ENCODE measurements at places on chromosomes 2 and 18.

DNA sequence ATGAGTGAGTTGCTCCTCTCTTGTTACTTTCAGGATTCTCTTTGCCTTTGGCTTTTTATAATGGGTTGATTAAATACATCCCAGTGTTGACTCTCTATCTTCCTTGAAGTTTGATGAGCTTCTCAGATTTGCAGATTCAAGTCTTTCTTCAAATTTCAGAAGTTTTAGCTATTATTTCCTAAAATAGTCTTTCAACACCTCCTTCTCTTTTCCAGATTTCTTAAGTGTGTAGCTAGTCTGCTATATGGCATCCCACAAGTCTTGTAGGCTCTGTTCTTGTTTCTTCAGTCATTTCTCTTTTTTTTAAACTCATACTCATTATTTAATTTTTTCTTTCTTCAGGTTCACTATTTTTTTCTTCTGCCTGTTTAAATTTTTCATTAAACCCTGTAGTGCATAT lies 287.7 kb upstream of the CNTNAP5 start:
- no peak for DNase-seq

GRCh38 chr2:1501038-1501851 lies 88.0 kb downstream of the TPO start:
- no peak for DNase-seq

DNA sequence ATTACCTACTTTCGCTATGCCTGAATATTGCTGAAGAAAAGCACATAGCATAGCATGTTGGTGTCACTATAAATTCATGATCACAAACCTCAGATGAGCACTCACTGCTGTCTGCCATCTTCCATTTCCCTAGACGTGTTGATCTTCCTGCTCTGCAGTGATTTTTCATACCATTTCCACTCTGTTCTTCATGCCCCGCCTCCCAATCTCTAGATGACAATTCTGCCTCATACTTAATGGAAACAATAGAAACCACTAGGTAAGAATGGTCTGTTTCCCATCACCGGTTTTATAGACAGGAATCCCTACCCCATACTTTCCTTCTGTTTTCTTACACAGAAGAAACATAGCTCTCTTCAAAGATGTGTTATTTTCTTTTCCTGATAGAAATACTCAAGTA lies 63.8 kb downstream of the PIK3C3 start:
- no peak for DNase-seq

DNA sequence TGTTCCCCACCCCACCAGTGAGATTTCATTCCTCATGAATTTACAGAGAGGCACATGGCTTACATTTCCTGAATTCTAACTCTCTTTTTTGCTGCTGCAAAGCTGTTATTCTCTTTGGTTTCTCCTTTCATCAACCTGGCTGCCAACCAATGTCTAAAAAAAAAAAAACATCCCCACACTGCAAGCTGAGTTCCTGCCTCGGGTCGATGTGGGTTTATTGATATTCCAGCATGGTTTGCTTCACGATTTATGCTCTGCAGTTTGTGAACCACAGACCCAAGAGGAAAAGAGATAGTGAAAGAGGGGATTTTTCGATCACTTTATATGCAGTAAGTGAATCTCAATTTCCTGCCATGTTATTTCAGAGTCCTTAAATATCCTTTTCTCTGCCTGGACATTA lies 363.6 kb downstream of the LPIN1 start:
- no peak for DNase-seq

GRCh38 chr18:48544661-48545415 lies 6.0 kb downstream of the CTIF start:
- no peak for DNase-seq

DNA sequence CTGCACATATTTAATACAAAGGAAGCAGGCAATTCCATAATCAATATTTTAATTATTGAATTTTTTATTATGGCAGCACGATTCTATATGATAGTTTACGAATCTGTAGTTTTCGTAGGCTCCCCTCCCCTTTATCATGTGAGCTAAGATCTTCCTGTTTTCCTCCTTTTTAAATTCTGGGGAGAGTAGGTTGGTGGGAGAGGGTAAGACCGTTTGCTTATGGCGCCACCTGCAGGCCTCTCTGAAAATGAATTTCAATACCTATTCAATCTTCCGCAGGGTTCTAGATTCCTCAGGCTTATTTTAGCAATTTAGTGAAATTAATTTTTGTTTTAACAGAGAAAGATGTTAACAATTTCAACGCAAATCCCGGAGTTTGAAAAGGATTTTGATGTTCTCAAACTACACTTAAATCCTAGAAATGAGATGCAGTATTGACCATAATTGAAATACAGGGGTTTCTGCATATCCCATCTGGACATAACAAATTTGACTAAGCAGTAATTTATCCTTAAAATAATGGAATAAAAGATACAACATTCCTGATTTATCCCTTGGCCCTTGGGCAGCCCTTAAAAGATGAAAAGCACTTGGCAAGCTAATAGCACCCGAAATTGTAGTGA lies 12.8 kb upstream of the GBX2 start:
- DNase-seq: peak; percentile 82

GRCh38 chr18:6434987-6435709 lies 20.4 kb upstream of the L3MBTL4 start:
- no peak for DNase-seq

DNA sequence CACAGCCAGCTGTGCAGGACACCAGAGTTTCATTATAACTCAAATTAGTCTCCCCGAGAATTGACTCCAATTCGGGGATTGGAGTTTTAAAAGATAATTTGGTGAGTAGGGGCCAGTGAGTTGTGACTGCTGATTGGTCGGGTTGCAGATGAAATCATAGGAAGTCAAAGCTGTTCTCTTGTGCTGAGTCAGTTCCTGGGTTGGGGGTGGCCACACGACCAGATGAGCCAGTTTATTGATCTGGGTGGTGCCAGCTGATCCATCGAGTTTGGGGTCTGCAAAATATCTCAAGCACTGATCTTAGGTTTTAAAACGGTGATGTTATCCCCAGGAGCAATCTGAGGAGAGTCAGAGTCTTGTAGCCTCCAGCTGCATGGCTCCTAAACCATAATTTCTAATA lies 82.7 kb upstream of the SLC66A3 start:
- DNase-seq: peak; percentile 37

- DNase-seq: no peak
Measured at GRCh38 chr18:14943967-14944636, 196.1 kb downstream of the ANKRD30B start.

DNA sequence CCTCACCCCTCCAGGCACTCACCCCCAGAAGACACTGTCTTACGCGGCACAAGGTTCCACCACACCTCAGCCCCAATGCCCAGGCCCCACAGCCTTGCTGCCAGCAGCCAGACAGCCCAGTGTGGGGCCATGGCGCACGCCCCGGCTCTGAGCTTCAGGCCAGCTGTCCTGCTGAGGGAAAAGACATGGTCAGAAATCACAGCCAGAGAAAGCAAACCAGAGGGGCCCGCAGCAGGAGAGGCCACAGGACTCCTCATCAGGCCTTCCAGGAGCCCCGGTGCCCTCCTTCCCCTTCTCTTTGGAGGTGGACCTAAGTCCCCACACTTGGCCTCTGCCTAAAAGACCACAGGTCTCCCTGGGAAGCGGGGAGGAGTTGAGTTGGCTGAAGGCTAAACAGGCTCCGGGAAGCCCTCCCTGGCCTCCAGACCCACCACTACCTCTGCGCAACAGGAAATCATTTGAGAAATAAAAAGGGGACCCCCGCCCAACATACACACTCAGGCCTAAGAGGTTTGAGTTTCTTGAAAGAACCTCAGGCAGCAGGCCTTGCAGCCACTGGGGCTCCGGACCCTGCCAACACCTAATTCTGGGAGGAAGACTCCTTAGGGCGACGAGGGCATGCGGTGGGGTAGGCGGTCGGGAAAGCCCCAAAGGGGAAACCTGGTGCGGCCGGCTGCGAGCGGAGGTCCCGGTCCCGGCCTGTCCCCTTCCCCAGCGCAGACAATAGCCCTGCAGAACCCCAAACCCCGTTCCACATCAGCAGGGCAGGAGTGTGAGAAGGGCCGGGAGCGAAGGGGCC lies 1.9 kb downstream of the SEMA4C start:
- peak; percentile 48 for DNase-seq

- no peak for DNase-seq
Measured at GRCh38 chr2:134220344-134220974, 33.4 kb upstream of the MGAT5 start.

GRCh38 chr2:16568998-16569784 lies 96.4 kb downstream of the CYRIA start:
- DNase-seq: no peak

GRCh38 chr18:21853775-21854552 lies 113.4 kb downstream of the MIB1 start:
- no peak for DNase-seq

- DNase-seq: no peak
Measured at GRCh38 chr2:215946586-215946985, 66.8 kb downstream of the MREG start.

- peak; percentile 86 for DNase-seq
Measured at GRCh38 chr2:177758591-177759371, 313.8 kb downstream of the PDE11A start.

DNA sequence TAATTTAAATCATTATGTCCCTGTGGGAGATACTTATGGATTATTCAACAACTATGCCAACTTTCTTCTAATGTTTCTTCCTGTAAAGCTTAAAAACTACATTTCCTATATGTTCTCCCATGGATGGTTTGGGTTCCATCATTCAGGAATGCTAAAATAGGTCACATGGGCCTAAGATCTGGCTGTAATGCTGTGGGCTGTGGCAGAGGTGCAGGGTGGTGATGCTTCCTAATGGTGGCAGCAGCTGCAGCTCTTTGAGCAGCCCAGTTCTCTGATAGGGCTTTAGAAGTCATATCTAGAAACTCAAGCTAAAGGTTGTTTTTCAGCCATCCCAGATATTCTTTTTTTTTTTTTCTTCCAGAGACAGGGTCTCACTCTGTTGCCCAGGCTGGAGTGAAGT lies 266.1 kb downstream of the ZNF385B start:
- DNase-seq: no peak

DNA sequence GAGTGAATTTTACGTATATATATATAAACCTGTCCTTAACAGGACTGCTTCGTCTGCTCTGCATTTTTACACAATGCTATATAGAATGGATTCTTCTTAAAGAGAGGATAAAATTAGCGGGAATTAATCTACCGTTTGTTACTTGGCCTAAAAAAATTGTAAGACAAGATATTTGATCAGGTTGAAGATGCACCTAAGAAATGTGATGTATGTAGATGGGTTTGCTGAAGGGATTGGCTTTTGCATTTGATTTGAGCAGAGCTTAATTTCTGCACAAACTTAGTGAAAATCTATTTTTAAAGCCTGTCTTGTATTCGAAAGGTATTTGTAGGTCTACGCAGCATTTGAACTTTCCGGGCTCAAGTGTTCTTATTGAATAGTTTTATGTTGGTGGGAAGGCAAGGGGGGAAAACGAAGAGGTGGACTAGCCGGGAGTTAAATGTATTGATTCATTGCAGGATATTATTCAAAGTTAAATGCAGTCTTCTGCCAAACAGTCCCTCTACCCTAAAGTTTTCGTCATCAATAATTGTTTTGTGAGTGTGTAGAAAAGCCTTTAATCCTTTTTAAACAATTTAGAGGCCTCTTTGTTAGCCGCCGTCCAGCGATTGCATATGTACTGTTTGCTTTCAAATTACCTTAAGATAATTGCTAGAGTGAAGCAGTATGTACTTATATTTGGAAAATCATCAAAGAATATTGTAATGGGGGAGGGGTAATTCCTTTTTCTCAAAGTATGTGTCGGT lies 1.2 kb downstream of the PPP1CB start:
- DNase-seq: peak; percentile 8

- no peak for DNase-seq
Measured at GRCh38 chr2:80363330-80363729, 58.8 kb upstream of the LRRTM1 start.

DNA sequence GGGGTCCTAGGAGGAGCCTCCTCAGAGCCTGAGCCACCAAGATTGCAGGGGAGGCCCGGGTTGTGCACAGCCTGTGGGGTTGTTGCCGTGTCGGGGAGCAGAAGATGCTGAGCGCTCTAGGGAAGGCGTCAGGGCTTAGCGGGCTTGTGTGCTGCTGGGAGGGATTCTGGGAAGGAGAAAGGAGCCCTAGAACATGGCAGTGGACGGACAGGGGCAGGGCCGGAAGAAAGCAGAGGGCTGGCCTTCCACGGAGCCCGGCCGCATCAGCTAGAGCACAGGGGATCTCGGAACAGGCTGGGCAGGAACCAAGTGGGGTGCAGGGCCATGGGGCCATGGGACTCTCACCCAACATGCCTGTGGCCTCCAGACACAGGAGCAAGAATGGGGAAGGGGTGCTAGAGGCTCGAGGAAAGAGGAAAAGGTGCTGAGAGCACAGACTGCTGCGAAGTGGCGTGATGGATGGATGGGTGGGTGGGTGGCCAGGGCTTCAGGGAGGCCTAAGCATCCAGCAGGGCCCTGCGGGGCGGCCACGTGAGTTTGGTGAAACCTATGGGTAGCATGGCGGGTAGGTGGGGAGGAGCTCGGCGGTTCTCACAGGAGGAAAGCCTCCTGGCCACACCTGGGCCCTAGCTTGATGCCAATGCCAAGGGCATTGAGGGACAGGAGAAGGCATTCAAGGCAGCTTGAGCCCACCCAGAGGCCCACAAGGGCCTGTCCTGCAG lies 35.8 kb downstream of the MTERF4 start:
- DNase-seq: no peak
